Substantia nigra (tissue), 51 donors: ENCODE measurements at places on chromosomes 1 and 21.

- DNase-seq = no peak
Observed at GRCh38 chr21:15400905-15401304, 328.9 kb upstream of the USP25 start.

DNA sequence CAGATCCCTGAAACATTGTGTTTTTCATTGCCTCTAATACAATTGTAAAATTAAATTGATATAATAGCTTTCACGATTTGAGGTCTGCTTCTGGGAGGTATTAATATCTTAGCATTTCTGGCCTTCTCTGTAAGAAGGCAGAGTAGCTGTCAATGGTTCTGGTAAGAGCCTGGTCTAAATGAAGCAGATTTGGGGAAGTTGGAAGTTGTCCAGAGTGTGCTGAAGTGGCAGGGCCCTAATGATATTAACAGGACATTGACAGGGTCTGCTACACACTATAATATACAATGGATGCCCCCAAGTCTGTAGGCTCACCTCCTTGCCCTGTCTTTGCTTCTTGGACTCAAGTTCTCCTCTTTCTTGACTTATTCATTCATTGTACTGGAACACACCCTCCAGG, 99.5 kb downstream of the C4BPA start:
- no peak for DNase-seq

DNA sequence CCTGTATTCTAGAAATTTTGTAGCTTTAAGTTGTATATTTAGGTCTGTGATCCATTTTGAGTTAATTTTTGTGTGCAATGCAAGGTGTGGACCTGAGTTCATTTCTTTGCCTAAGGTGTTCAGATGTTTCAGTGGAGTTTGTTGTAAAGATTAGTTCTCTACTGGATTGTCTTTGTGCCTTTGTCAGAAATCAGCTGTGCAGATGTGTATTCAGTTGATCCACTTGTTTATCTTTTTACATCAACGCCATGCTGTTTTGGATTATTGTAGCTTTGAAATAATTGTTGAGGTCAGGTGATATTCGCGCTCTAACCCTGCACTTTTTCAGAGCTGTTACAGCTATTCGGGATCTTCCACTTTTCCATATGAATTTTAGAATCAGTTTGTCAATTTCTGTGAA, 32.8 kb downstream of the SKI start:
- no peak for DNase-seq

DNA sequence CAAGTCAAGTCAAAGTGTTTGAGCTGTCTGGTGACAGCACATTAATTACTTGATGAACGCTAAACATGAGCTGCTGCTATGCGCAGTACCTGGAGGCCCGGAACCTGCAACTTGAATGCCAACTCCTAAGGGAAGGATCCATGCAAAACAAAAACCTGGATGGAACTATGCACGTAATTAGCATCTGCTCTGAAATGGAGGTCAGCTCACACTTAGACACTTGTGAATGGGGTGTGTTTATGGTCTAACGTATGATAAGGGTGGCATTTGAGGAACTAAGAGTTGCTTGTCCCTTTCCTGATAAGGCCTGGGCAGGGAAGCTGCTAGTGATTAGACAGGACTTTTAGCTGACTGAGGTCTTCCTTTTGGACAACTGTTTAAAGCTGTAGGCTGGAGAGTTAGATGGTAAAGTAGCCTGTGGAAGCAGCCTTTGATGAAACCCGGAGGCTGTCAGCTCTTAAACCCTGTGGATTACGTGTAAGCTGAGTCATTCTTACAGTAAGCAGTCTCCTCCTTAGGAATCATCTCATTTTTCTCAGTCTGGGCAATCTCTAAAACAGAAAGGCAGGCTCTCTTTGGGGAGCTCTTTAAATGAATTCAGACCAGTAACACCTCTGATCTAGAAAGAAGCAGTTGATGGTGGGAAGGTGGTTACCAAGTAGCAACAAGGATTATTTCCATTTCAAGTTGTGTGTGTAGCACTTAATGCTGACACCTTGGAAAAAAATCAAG, 6.8 kb downstream of the TENT5C start:
- DNase-seq = no peak

- DNase-seq = no peak
Observed at GRCh38 chr1:37147906-37148305, 113.6 kb upstream of the GRIK3 start.

DNA sequence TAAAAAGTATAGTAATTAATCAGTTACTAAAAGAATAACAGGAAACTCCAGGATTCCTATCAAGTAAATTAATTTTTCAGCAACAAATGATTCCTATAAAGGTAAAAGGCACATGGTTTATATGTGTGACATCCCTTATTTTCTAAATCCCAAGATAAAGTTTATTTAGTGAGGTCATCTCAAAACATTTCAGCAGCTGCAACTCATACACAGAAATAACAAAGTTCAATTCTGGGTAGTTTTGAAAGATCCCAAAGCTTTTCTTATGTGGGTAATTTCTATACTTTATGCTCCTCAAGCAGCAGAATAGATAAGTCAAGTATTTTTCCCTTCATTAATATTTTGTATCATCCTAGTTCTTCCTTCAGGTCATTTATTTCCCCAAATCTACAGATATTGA, 117.7 kb downstream of the EIF4G3 start:
- DNase-seq = no peak
